ENCODE measurements at places on chromosomes 7 and 10.

- DNase-seq = no peak
Measured at GRCh38 chr7:157027568-157028198, 17.2 kb upstream of the MNX1 start.

DNA sequence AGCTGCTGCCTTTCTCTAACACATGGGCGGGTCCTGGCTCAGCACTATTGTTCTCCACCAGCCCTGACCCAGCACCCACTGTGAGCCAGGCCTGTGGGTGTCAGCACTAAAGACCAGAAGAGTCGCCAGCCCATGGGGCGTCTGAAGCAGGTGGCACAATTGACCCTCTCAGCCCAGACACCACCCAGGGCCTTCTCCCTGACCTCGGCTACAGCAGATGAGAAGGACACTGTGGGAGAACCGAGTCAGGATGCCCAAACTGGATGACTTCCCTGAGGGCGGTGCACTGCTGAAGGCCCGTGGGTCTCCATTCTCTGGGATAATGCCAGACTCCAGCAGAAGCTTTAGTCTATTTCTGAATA is 97.0 kb downstream of the MKI67 start:
- no peak for DNase-seq

- DNase-seq = no peak
Measured at GRCh38 chr10:96496281-96496925, 17.3 kb downstream of the TLL2 start.

GRCh38 chr7:2497500-2498336 is 21.5 kb upstream of the GRIFIN start:
- no peak for DNase-seq

DNA sequence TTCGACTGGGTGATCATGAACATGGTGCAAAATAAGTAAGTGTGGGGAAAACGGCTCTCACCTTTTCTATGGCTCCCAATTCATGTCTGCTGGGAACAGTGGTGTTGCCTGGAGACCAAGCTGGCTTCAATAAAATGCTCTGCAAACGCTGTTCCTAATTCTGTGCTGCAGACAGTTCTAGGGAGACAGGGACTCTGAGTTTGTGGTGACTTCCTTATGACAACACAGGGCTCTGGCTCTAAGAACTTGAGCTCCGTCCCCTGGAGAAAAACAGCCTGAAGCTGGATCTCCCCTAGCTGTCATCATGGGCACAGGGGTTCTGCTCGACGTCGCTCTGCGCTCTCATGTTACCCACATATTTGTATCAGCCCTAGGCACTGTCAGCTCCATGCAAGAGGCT is 61.0 kb upstream of the INSYN2A start:
- DNase-seq = no peak

DNA sequence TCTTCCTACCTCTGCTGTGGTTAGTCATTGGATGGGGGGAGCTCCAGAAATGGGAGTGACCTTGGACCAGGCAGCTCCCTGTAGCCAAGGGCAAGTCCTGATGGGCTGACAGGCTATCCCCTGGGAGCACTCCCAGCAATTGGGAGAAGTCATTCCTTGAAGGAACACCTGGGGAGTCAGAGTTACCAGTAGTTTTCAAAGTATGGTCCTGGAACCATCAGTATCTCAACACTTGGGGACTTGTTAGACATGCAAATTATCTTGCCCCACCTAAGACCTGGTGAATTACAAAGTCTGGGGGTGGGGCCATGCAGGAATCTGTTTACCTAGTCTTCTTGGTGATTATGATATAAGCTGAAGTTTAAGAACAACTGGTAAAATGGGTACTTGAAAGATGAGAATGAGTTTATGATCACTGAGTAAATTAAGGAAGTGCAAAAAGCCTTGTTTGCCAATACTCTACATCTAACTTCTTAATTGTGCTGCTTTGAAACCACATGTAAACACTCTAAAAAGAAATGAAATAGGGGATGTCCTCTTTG is 287.3 kb upstream of the LRRN3 start:
- no peak for DNase-seq

GRCh38 chr7:79281426-79281825 is 172.0 kb downstream of the MAGI2 start:
- DNase-seq = no peak

DNA sequence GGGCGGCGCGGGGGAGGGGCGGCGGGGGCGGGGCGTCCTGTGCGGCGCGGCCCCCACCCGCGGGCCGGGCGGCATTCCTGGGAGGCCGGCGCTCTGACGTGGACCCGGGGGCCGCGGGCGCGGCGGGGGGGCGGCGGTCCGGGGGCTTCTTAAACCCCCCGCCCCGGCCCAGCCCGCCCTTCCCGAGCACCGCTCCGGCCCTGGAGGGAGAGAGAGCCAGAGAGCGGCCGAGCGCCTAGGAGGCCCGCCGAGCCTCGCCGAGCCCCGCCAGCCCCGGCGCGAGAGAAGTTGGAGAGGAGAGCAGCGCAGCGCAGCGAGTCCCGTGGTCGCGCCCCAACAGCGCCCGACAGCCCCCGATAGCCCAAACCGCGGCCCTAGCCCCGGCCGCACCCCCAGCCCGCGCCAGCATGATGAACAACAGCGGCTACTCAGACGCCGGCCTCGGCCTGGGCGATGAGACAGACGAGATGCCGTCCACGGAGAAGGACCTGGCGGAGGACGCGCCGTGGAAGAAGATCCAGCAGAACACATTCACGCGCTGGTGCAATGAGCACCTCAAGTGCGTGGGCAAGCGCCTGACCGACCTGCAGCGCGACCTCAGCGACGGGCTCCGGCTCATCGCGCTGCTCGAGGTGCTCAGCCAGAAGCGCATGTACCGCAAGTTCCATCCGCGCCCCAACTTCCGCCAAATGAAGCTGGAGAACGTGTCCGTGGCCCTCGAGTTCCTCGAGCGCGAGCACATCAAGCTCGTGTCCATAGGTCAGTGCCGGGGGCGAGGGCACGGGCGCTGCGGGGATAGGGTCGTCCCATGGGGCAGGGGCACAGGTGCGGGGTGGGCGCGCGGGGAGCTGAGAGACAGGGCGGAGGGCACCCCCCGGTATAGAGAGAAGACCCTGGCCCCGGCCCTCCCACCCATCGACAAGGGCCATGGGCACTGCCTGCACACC is at the start of gene FLNC:
FLNC (plus strand) TSS at position 176 of the 947 bp plus-strand sequence; CDS start at position 408, 232 bp downstream.
- peak; percentile 17 for DNase-seq

DNA sequence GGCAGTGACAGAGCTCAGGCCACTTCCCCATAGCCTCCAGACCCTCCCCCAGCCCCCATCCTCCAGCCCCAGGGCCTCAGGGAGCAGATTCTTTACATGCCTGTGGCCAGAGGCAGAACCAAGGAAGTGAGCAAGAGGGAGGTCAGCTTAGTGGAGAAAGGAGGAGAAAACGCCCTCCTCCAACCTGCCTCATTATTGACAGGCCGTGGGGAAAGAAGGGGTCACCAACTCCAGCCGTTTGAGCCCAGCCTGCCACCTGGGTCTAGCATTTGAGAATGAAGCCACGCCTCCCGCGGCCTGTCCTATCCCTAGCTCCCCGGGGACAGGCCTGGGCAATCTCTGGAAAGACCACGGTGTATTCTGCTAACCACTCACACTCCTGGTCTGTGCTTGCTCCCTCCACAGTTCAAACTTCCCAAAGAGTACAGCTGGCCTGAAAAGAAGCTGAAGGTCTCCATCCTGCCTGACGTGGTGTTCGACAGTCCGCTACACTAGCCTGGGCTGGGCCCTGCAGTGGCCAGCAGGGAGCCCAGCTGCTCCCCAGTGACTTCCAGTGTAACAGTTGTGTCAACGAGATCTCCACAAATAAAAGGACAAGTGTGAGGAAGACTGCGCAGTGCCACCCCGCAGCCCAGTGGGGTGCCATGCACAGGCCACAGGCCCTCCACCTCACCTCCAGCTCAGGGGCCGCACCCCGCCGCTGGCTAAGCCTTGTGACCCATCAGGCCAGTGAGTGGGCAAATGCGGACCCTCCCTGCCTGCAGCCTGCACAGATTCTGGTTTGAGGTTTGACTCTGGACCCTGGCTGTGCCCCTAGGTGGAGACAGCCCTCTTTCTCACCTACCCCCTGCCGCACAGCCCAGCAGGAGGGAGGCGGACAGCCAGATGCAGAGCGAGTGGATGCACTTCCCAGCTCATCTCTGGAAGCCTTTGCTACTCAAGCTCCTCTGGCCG is 14.3 kb upstream of the TRIM8 start:
- no peak for DNase-seq

DNA sequence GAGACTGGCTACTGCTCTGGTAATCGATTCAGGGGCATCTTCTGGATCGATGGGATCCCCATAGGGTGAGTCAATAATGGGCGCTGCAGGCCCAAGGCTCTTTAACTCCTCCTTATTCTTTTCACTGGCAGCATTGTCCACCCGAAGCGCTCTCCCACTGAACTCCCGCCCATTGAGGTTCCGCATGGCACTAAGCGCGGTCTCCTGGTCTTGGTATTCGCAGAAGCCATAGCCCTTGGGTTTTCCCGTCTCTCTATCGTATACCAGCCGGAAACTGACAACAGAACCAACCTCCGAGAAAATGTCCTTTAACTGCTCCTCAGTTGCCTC is 285 bp downstream of the CSTF2T start:
- no peak for DNase-seq

GRCh38 chr10:36097696-36098095 is 455.6 kb upstream of the FZD8 start:
- no peak for DNase-seq

DNA sequence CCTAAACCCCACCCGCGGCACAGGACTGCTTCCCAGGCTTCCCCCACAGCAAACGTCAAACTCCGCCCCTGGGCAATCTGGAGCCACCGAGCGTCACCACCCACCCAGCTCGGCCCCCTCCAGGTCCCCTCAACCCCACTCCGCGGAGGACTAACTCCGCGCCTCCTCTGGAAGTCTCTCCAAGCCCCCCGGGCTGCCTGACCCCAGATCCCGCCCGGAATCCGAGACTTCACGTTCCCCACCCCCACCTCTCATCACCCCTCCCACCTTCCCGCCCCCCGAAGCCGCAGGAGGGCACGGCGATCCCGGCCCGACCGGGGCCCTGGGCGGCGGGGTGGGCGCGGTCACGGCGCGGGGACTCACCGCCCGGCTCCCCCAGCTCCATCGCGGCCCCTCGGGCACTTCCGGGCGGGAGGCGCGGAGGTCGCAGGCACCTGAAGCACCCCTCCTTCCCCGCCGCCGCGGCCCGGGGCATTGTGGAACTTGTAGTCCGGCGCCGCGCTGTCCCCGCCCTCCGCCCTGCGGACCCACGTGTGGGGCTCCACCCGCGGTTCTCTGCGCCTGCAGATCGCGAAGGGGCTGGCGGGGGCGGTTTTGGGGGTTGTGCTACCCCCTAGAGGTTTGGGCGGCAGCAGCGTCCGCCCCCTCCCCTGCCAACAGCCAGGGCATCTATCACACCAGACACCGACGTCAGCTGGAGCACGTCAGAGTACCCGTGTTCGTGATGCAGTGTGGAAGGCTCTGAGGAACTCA is at the start of gene TMUB1:
TMUB1 (minus strand) TSS at position 423 of the 753 bp plus-strand sequence. CDS start 930 bp downstream, outside the sequence.
- DNase-seq = peak; percentile 88

DNA sequence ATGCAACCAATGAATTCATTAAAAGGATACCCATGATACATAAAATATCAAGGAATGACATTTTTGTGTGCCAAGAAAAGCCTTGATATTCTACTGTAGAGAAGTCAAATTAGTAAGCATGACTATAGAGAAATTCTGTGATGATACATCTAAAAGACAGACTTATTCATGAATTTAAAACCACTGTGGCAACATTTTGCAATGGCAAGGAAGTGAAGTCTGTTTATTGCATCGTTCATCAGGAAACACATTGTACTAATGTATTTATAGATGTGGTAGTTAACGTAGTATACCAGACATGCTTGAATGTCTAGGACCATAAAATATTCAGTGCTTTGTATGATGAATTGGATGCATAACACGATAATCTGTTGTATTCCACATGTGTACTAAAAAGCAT is 9.3 kb upstream of the CLEC5A start:
- DNase-seq = no peak

DNA sequence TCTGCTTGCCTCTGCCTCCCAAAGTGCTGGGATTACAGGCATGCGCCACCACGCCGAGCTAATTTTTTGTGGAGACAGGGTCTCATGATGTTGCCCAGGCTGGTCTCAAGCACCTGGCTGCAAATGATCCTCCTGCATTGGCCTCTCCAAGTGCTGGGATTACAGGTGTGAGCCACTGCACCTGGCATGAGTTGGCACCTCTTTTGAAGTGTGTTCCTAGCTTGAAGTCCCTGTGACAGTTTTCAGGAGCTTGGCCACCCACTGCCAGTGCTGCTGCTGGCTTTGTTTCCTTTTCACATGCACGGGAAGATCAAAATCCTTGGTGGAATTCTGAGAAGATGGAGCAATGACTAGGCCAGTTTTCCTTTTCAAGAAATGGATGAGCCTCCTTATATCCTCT is 126.3 kb downstream of the NRP1 start:
- DNase-seq = no peak

- DNase-seq = no peak
Measured at GRCh38 chr7:2927592-2927991, 83.5 kb upstream of the GNA12 start.

DNA sequence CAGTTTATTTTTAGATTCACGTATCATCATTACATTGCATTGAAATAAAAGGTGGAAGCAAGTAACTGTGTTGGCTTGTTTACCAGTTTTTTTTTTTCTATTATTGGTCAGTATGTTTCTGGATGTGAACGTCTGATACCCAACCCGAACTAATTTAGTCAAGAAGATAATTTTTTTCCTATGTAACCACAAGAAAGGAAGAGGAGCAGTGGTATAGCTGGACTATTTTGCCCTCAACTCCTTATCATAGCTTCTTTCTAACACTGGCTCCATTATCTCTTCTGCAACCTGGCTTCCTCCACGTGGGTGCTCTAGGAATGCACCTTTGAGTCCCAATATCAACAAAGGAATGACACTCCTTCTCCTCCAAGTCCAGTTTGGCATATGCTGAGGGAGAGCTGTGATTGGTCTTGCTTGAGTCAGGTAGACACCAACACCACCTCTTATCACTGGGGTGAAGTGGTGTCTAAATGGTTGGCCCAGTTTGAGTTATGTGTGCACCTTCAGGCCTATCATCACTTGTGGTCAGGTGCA is 29.4 kb downstream of the OR9A2 start:
- no peak for DNase-seq

DNA sequence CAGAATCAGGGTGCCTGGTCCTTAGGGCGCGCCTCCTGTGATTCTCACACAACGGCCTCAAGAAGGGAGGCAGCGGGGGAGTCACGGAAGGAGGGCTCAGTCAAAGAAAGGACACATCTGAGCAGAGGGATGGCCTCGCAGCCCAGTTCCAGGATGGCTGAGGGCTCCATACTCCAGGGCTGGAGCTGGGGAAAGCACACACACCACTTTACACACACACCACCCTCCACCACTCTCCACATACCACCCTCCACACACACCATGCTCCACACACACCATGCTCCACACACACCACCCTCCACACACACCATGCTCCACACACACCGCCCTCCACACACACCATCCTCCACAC is 22.2 kb downstream of the PRKAG2 start:
- DNase-seq = no peak

DNA sequence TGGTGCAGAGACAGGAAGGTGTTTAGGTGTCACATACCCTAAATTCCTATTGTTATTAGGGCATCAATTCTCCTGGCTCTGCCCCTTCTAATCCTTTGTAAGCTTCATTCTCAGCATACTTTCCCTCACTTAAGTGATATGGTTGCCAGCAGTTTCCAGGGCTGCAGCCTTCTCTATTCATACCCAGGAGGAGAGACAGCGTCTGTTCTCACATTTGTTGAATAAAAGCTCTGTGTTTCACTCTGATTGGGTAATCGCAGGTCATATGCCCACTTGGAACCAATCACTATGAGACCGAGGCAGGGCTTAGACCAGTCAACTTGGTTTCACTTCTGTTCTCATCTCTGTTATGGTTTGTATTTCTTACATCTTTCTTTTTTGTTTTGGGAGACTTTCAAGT is 109.6 kb upstream of the MTPN start:
- DNase-seq = peak; percentile 15

GRCh38 chr10:29067161-29067560 is 221.7 kb upstream of the LYZL1 start:
- DNase-seq = no peak

GRCh38 chr7:138167222-138167621 is 91.0 kb downstream of the AKR1D1 start:
- no peak for DNase-seq

Data from central memory CD4-positive, alpha-beta T cell (primary cell).